SW 1271 (cell line): ENCODE measurements at places on chromosomes 1 and 21.

- no peak for DNase-seq
Measured at GRCh38 chr1:182175361-182175931, 113.9 kb upstream of the ZNF648 start.

- no peak for DNase-seq
Measured at GRCh38 chr1:212953321-212953720, 3.0 kb downstream of the VASH2 start.

DNA sequence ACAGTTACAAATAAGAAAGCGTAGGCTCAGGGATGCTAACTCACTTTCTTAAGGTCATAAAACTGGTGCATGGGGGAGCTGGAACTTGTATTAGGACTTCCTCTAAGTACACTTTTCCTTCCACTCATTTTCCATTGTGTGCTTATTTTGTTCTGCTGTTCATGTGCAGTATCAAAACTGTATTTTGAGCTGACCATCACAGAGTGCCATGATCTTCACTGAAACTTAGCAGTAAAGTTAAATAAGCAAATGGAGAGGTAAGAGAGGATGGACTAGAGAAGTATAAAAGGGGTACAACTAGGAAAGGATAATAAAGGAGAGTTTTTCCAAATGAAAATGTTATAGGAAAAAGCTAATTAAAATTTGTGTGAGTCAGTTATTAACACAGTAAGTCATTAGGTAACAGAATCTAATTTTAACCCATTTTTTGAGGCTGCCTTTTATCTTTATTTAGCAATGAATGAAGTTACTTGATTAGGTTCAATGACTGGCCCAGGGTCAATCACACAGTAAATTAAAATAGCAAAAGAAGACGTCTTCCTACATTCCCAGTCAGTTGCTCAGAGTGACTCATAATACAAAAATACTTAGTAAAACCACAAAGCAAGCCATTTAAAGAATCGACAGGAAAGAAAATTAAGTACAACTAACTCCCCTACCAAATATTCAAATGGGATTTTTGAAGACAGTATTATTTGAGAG, 165.8 kb upstream of the C1orf105 start:
- peak; percentile 76 for DNase-seq

- DNase-seq, result no peak
Measured at GRCh38 chr1:45136984-45137383, 69.4 kb downstream of the ZSWIM5 start.

DNA sequence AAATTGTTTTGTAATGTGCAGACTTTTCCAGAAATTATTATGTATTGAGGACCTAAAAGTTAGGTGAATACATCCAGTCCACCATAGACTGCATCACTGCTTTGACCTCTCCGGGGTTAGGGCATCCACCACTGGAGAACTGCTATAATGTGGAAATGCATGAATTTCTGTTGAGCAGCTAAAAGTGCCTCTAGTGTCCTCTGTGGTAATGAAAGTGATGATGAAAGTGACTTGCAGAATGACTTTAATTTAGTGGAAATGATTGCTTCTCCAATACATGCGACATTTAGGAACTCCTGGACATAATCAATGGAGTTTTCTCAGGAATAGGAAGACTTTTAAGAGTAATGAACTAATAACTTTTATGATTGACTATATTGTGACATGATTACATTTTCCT, 170.8 kb downstream of the LBR start:
- DNase-seq, result no peak

DNA sequence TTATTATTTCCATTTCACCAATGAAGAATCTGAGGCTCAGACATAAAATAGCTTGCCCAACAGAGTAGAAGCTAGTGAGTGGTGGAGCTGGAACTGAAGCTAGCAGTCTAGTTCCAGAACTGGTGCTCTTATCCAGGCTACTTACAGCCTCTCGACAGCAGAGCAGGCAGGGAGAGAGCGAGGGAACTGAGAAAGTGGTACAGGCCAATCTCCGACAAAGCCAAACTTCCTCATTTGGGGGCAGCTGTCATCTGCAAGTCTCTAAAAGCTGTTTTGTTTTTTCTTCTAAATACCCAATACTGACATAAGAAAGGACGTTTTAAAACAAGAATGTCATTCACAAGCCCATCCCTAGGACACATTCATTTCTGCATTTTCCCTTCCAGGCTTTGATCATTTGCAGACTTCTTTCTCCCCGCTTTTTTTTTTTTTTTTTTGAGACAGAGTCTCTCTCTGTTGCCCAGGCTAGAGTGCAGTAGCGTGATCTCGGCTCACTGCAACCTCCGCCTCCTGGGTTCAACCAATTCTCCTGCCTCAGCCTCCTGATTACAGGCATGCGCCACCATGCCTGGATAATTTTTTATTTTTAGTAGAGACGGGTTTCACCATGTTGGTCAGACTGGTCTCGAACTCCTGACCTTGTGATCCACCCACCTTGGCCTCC, 20.0 kb downstream of the YIPF1 start:
- DNase-seq, result no peak

GRCh38 chr1:100502052-100502792, 35.7 kb upstream of the GPR88 start:
- DNase-seq, result no peak

GRCh38 chr1:247350587-247350986, 18.9 kb upstream of the ZNF496 start:
- no peak for DNase-seq

GRCh38 chr1:217620814-217621213, 10.1 kb downstream of the GPATCH2 start:
- DNase-seq, result no peak

GRCh38 chr1:182301026-182301436, 90.6 kb downstream of the GLUL start:
- DNase-seq, result no peak

- DNase-seq, result no peak
Measured at GRCh38 chr1:112272101-112272772, 123.8 kb upstream of the CTTNBP2NL start.

- DNase-seq, result peak; percentile 57
Measured at GRCh38 chr1:208919371-208919770, 664.1 kb upstream of the CAMK1G start.

DNA sequence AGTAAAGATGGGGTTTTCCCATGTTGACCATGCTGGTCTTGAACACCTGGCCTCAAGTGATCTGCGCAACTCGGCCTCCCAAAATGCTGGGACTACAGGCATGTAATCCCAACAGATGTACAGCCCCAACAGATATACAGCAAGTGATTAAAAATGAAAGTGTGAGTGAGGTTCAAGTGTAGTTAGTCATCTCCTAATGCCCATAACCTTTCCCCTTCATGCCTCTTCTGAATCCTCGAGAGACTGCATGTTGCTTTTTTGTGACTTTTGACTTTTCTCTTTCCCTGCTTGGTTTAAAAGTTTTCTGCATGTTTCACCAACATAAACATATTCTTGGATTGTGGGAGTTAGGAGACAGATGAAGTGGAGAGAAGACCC, 31.2 kb downstream of the KCNK2 start:
- DNase-seq, result no peak

DNA sequence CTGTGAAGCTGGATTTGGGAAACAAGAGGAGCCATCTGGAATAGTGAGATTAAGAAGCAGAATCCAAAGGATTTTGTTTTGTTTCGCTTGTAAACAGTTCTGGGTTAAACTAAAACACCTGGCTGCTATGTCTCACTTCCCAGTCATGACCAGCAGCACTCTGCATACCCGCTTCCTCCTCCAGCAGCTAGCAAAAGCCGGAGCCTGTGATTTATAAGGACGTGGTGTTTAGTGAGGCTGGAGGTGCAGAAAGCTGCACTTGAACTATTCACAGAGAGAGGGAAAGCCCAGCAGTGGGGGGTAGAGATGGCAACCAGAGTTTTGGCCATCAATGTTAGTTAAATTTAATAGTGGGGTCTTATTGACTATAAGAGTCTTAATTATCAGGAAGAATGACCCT, 240.2 kb downstream of the AJAP1 start:
- DNase-seq, result no peak

- DNase-seq, result peak; percentile 27
Measured at GRCh38 chr1:94246692-94247137, 9.3 kb upstream of the ARHGAP29 start.

DNA sequence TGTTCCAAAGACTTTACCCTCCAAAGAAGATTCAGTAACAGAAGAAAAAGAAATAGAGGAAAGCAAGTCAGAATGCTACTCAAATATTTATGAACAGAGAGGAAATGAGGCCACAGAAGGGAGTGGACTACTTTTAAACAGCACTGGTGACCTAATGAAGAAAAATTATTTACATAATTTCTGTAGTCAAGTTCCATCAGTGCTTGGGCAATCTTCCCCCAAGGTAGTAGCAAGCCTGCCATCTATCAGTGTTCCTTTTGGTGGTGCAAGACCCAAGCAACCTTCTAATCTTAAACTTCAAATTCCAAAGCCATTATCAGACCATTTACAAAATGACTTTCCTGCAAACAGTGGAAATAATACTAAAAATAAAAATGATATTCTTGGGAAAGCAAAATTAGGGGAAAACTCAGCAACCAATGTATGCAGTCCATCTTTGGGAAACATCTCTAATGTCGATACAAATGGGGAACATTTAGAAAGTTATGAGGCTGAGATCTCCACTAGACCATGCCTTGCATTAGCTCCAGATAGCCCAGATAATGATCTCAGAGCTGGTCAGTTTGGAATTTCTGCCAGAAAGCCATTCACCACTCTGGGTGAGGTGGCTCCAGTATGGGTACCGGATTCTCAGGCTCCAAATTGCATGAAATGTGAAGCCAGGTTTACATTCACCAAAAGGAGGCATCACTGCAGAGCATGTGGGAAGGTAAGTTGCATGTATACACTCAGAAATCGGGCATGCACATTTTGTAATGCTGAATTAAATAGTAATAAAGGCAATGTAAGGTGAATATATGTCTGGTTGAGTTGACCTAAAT, 97.2 kb downstream of the ZFYVE9 start:
- no peak for DNase-seq

- no peak for DNase-seq
Measured at GRCh38 chr1:16972189-16972895, 8.1 kb downstream of the MFAP2 start.

GRCh38 chr1:26020941-26021646, 481 bp upstream of the EXTL1 start:
- no peak for DNase-seq

GRCh38 chr1:162081316-162081715, 11.8 kb downstream of the NOS1AP start:
- DNase-seq, result no peak

- no peak for DNase-seq
Measured at GRCh38 chr1:184860535-184860934, 105.9 kb upstream of the EDEM3 start.

- no peak for DNase-seq
Measured at GRCh38 chr1:52683367-52683940, 14.7 kb downstream of the COA7 start.

DNA sequence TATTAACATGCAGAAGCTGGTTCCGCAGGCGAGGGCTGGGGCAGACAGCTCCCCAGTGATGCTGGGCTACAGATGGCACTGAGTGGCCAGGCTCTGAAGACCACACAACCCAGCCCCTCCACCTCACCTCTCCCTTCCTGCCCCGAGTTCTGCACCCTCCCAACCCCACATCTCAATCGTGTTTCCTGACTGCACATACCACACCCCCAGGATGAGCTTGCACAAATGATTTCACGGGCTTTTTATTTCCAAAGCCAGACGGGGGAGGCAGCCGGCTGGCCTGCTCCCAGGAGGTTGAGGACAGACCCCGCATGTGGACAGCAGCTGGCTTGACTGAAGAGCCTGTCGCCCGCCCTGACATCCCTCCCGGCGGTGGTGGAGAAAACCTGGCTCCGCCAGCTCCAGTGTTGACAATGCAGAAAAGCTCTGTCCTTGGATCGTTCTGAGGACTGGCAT, 21.4 kb upstream of the ALDH4A1 start:
- DNase-seq, result no peak

GRCh38 chr1:214492401-214493075, 58.9 kb downstream of the PTPN14 start:
- no peak for DNase-seq

DNA sequence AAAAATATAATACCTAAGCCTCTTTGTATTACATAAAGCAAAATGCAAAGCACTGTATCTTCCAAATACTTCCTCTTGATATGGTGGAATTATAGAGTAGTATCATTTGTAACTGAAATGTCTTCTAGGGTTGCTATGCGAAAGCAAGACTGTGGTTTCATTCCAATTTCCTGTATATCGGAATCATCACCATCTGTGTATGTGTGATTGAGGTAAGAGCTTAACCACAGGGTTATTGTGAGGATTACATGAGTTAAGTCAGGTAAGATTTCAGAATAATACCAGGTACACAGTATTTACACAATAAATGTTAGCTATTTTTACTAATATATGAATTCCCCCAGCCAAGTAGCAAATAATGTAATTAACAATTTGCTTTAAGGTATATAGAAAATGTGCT, 24.7 kb downstream of the CD53 start:
- no peak for DNase-seq

GRCh38 chr21:18117176-18117575, 127.5 kb upstream of the CHODL start:
- no peak for DNase-seq

GRCh38 chr1:84797603-84798002, 95.4 kb downstream of the LPAR3 start:
- DNase-seq, result no peak

GRCh38 chr1:33328817-33329216, 7.9 kb upstream of the A3GALT2 start:
- no peak for DNase-seq

- DNase-seq, result no peak
Measured at GRCh38 chr1:203627851-203628200, 1.2 kb downstream of the ATP2B4 start.

- DNase-seq, result no peak
Measured at GRCh38 chr1:212819726-212820125, 27.7 kb downstream of the SPATA45 start.

- no peak for DNase-seq
Measured at GRCh38 chr1:30768159-30768829, 10.7 kb upstream of the LAPTM5 start.

DNA sequence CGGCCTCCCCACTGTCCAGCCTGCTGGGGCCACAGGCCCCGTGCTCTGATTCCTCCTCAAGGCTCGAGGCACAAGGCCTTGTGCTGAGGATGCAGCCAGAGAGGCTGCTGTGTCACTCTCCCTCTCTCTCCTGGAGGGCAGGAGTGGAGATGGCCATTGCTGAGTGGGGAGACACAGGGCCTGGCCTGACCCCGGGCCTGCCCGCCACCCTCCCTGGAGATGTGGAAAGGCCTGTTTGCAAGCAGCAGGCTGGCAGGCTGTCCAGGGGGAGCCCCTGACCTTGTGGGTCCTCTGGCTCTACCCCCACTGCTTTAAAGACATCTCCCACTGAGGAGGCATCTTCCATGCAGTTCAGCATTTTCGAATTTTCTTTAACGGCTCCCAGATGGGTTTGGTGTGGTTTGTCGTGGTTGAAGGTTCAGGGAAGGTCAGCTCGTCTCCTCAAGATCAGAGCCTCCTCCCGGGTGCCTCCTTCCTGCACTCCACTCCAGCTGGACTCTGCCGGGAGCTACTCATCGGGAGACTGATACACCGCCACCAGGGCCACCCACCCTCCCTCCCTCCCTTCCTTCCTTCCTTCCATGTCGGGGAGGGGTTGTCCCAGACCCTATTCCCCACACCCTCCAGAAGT, 69.1 kb downstream of the SPSB1 start:
- DNase-seq, result no peak
